Stimulated activated CD4-positive, alpha-beta T cell treated with anti-CD3 and anti-CD28 coated beads, TNF-alpha, amount 100 ng/mL, for 1 hour (primary cell): ENCODE measurements at places on chromosomes 16 and 17.

- DNase-seq: no peak
These were observed 21.5 kb downstream of the DCAF7 start for GRCh38 chr17:63571632-63572310.

DNA sequence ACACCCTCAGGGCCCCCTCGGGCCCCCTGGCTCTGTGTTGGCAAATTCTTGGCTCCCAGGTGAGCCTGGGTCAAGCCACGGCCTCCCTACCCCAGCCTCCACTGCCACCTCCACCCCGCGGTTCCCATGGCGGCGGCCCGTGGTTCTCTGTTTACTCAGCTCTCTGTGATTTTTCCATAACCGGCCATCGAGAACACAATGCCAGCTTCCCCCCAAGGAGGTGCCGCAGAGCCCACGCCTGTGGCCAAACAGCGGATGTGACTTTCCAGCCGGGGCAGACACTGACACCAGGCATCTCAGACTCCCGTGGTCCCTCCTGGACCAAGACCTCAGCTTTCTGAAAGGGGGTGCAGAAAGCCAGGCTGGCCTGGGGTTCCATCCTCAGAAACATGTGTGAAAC is 21.6 kb upstream of the ATP2A3 start:
- DNase-seq: no peak

- DNase-seq: no peak
These were observed 56.4 kb downstream of the ABR start for GRCh38 chr17:1123393-1123831.

DNA sequence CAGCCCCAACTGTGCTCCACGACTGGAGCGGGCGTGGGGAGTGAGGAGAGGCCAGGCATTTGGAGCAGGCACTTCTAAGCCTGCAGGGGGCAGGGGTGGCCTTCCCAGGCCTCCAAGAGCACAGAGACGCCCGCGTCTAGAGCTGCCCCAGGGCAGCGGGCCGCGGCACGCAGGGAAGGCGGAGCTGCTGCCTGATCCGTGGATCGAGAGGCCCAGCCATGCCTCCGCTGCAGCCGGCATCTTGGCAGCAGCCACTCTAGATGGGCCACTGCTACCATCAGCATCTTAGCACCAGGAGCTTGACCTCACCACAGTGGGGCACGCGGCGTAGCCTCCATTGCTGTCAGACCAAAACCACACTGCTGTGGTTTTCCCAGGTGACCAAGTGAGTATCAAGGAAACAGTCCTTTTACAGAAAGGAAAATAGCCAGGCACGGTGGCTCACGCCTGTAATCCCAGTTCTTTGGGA is 20.4 kb upstream of the WDR45B start:
- DNase-seq: no peak

- DNase-seq: no peak
These were observed 2.9 kb upstream of the KATNB1 start for GRCh38 chr16:57732714-57733113.

DNA sequence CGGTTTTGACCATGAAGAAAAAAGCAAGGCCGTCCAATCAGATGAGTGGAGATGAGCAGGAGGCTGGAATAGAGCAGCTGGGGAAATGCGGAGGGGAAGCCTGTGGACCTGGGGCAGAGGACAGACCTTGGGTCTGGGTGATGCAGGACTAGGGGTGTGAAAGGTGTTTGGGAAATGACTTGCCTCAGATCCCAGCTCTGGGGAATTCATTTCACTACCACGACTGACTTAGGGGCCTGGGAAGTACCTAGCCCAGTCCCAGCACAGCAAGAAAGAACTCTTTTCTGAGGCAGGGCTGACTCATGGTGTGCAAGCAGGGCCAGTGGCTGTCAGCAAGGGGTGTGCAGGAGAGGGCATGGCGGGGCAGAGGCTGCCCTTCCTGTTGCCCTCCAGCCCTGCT is 14.8 kb downstream of the DNAI2 start:
- no peak for DNase-seq

DNA sequence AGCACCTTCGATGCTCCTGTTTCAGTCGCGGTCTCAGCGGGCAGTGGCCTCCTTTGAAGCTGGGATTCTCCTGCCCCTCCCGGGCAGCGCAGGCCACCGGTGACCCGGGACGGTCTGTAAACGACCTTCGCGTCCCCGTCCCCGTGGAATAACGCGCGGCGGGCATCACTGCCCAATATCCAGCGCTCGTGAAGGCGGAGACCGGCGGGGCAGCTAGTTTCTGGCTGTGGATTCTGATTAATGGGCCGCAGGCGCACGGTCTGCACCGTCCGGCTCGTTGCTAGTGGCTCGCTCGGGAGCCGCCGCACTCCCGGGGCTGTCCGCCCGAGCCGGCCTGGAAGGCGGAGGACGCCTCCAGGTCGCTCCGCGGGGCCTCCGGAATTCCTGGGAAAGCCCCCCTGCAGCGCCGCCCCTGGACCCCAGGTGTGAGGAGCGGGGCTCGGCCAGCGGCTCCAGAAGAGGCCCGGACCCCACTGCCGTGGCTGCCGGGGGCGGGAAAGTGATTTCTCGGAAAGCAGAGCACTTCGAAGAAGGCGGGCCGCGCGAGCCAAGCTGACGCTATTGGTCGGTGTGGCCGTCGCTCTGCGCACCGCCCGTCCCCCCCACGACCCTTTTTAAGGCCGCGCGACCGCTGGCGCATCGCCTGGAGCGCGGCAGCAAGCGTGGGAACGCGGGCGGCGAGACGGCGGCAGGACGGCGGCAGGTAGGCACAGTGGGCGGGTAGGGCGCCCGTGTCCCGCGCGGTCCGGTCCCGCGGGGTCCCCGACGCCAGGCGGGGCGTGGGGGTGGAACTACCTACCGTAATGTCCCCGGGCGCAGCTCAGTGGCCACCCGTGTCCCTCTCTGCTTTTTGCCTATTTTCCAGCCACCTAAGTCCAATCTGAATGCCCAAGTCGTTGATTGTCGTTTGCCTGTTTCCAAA is at the start of gene IRF8:
Gene IRF8 (plus strand): TSS at position 642 of the 922 bp plus-strand sequence. CDS start 3,854 bp downstream, outside the sequence.
- peak; percentile 40 for DNase-seq

DNA sequence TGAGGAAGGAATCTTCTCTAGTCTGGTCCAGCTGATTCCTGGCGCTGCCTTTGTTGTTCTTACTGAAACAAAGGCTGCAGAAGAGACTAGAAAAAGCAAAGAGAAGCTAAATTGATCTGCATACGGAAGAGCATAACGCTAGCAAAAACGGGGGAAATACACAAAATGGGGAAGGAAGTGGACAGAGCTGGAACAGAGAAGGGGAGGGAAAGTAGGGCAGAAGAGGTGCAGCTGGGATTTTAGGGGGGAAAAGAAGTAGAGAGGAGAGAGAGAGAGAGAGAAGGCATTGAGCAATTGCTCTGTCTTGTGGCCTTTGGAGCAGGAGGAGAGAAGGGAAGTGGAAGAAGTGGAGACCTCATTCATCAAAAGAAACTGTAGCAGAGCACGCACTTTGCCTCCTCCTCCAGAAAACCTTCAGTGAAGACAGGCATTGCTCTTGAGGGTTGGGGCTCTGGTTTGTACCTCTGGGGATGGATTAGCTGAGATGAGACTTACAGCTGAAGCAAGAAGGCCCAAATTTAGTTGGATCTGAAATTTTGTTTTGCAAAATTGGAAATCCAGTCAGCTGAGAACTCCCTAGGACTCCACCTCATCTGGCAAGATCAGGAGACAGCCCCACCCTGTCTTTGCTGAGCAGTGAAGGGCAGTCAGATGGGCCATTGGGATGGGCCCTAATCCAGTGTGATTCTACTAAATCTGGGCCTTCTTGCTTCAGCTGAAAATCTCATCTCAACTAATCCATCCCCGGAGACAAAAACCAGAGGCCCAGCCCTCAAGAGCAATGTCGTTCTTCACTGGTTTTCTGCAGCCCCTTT is 55.8 kb downstream of the CDRT4 start:
- DNase-seq: no peak

- no peak for DNase-seq
These were observed 37.9 kb downstream of the SNX20 start for GRCh38 chr16:50643192-50643591.

- DNase-seq: no peak
These were observed 441.6 kb upstream of the HSBP1 start for GRCh38 chr16:83366228-83366627.

DNA sequence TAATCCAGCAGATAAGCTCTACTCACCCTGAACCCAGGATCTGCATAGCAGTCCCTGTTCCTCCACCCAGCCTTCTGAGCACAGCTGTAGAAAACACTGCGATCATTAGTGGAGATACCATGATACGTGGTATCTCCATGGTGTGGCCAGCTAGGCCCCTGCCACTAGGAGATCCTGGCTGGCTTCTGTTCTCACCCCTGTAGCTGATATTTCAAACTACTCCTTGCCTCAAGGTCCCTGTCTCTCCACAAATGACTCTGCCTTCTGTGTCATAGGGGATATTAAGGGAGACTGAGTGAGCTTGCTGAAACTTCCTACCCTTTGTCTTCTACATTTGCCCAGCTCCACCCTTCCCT is 44.3 kb downstream of the ERN1 start:
- DNase-seq: no peak
